Natural killer cell (primary cell): ENCODE measurements at places on chromosomes 12 and 14.

- DNase-seq: no peak
Measured at GRCh38 chr12:56021889-56022497, 1.1 kb downstream of the IKZF4 start.

DNA sequence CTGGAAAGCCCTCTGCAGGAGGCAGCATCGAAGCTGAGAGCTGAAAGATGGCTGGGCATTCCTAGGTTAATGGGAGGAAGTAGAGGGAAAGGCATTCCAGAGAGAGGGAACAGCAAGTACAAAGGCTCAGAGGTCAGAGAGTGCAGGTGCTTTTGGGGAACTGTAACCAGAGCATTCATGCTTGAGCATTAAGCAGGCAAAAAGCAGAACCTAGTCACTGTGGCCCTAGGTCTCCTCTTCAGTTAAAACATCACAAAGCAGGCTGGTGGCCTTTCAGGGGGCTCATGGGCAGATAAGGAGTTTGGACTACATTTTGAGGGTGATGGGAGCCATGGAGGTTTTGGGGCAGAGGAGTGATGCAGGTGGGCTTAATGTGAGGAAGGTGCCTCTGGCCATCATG lies 169.2 kb upstream of the MYL2 start:
- DNase-seq: no peak

DNA sequence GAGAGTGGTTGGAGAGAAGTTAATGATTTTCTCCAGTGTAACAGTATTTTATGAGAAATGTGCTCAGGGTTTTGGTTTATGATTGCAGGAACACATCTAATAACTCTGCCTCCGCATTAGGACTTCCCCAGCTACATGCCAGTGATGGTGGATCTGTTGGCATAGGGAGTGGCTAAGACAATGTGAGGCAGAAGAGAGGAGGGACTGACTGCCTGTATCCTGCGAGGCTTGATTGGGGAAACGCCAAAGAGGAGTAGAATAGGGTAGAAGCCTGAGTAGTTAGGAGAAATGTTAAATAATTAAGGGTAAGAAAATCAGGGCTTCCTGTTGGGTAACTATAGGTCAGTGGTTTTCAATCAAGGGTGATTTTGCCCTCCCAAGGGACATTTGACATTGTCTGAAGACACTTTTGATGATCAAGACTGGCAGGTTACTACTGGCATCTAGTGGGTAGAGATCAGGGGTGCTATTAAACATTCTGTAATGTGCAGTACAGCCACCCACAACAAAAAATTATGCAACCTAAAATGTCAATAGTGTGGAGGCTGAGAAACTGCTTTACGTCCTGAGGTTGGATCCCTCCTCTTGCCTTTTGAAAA lies 12.8 kb downstream of the TDG start:
- DNase-seq: no peak

GRCh38 chr14:48792376-48793024 lies 793.7 kb downstream of the RPS29 start:
- no peak for DNase-seq

- DNase-seq: no peak
Measured at GRCh38 chr14:82354126-82354525, 820.5 kb upstream of the SEL1L start.

DNA sequence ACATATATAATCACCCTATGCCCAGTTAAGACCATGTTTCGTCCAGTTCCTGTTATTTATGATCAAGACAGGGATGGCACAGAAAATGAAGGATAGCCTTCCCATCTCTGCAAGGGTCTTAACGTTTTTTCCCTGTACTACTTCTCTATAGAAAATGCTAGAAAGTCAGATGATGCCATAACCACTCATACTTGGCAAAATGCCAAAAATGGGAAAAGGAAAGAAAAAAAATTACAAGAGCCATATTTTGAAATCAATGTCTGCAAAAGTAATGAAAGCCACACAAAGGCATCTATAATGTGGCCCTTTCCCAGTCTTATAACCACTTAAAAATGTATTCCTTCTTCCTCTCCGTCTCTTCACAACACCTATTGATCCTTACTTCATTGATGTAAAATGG lies 1.8 kb upstream of the MYL6B start:
- no peak for DNase-seq
